Esophagus muscularis mucosa (tissue), 4 donors: ENCODE measurements at places on chromosomes 5 and 9. TPM values are rescaled to one million over a fixed set of nuclear protein-coding genes. Genes with fewer than 3 reads are reported as not detected.

DNA sequence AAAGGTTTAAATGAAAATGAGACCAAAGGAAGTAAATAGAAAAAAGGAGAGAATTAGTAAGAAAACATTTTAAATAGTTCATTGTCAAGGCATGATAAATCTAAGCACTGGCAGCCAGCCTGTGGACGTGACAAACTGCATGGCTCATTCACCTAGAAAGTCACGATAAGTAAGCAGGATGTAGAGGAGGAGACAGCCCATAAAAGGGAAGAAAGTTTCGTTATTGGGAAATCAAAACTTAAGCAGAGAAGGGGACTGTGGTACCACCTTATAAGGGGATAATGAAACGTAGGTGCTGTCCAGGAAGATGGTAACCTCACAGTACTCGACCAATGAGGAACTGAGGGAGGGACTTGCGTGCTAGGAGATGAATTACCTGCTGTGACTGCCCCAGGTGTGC, 494.5 kb upstream of the GRAMD2B start:
- H3K36me3 ChIP-seq: no peaks in the 10 kb centered on the region
- no peaks in the 10 kb centered on the region for H3K27me3 ChIP-seq
- H3K4me1 ChIP-seq: no peaks in the 10 kb centered on the region
- DNase-seq: no peak
- H3K4me3 ChIP-seq: no peak overlapping the region

DNA sequence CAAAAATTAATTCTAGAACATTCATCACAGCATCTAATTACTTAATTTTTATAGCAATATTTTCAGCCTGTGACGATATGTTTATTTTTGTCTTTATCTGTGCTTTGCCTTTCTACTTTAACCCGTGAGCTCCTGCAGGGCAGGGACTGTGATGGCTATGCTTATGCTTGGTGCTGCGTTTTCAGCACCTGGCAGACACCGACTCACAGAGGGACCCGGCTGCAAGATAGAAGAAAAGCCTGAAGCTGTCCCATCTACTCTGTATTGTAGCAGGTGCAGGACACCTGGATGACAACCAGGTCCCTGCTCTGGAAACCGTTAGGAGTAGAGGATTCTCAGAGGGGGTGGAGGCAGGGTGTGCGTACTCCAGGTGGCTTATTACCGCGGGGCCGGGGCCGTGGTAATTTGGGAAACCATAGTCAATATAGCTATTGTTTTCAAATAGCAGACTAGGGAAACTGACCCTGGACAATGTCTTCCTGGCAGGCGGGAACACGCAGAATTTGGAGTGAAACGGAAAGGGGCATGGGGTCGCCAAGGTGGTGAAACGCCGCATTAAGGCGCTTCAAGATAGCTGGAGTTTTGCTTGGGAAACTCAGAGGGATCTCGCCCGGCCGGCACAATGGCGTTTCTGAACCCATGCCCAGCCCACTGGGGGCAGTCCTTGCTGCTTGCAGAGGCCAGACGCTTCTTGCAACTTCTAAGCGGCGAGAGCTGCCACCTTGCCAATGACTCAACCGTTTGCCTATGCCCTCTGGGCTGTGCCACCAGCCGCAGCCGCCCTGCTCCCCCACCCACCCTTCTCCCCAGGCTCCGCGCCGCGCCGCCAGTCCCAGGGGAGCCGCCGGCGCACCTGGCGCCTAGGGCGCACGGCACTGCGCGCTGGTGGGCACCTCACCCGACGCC, 140.1 kb upstream of the PALM2AKAP2 start:
- peaks cover 28% of the 10 kb centered on the region for H3K27me3 ChIP-seq
- no peak overlapping the region for H3K27ac ChIP-seq
- no peak for DNase-seq
- H3K36me3 ChIP-seq: no peaks in the 10 kb centered on the region
- H3K4me3 ChIP-seq: peak overlapping the region; percentile 60
- peaks cover 17% of the 10 kb centered on the region for H3K4me1 ChIP-seq

Gene SLC6A7
- total RNA-seq: not detected

Gene SERINC5
- 9.1 TPM for total RNA-seq

Gene MAPKAP1
- 84.3 TPM for total RNA-seq

Gene MEGF10
- total RNA-seq: 0.50 TPM
